Activated naive CD8-positive, alpha-beta T cell treated with anti-CD3 and anti-CD28 coated beads, Interleukin-2, amount 50 U/mL, for 24 hours (primary cell): ENCODE measurements at places on chromosomes 7 and 10.

DNA sequence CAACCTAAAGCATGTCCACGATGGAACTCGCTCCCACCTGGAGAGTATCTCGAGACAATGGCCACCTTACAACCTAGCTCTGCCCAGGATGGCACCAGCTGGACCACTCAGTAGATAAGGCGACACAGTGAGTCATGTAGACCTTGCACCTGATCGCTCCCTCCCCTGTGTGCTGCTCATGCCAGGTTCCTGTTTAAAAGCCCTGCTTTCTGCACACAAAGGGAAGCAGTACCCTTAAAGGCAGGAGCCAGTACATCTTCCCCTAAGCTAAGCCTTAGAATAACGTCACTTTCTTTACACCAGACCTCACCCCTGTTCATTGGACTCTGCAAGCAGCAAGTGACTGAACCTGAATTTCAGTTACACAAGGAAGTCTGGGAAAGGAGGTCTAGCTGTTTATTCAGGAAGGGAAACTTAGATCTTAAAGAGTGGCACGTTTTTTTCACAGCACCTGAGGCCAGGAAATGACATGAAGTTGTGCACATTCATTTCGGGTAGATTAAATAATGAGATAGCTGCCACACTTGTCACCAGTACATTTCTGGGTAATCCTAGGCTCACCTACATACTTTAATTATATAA, 117.9 kb downstream of the MTPAP start:
- DNase-seq = no peak

DNA sequence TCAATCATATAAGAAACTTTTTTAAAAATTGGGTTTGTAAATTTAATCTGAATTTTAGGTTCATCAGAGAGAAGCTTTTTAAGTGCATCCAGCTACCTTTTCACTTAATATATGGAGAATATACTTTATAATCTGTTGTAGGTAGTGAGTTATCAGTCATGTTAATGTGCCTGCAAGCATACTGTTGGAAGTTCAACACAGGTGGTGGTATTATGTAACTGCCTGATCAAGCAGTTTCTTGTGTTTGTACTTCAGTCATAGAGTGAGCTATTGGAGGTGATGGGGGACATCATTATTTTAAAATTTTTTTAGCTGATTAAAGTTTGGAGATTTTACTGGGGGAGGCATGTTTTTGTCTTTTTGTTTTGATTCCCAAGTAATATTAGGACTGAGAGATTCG, 2.5 kb downstream of the TNKS2 start:
- no peak for DNase-seq

DNA sequence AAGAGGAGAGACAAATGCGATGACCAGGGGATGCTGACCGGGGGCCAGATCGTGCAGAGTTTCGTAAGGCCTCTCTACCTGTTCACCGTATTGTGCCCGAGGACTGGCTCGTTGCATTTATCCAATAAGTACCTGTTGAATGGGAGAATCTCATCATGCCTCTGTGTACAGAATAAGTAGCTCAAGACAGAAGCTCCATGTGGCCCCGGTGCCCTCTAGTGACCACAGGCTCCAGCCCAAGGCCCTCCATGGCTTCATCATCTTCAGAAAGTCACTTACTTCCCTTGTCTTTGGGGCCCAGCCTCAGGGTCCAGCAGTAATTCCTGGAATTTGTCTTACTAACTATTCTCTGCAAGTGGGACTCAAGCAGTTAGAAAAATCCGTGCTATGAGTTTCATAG, 151.0 kb downstream of the CHN2 start:
- DNase-seq = peak; percentile 9

GRCh38 chr7:80312139-80312661, 177.6 kb downstream of the GNAI1 start:
- no peak for DNase-seq
